Cortex of kidney (tissue), 1 donor: ENCODE measurements at places on chromosomes 6 and 20.

- no peak for DNase-seq
Observed at GRCh38 chr6:117776441-117776840, 101.2 kb downstream of the NUS1 start.

- DNase-seq, result no peak
Observed at GRCh38 chr6:27392623-27393022, 4.1 kb downstream of the ZNF391 start.

DNA sequence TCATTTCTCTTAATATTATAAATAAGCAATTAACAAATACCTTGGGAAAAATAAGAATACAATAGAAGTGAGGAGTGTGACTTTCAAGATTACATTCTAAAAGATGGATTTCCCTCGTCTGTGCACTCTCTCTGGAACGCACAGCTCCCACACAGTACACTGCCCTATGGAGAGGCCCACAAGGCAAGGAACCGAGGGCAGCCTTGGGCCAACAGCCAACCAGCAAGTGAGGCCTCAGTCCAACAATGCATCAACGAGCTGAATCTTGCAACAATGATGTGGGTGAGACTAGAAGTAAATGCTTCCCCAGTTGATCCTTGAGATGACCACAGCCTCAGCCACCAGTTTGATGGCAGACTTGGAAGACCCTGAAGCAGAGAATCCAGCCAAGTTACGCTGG is 34.5 kb upstream of the AVP start:
- DNase-seq, result no peak

DNA sequence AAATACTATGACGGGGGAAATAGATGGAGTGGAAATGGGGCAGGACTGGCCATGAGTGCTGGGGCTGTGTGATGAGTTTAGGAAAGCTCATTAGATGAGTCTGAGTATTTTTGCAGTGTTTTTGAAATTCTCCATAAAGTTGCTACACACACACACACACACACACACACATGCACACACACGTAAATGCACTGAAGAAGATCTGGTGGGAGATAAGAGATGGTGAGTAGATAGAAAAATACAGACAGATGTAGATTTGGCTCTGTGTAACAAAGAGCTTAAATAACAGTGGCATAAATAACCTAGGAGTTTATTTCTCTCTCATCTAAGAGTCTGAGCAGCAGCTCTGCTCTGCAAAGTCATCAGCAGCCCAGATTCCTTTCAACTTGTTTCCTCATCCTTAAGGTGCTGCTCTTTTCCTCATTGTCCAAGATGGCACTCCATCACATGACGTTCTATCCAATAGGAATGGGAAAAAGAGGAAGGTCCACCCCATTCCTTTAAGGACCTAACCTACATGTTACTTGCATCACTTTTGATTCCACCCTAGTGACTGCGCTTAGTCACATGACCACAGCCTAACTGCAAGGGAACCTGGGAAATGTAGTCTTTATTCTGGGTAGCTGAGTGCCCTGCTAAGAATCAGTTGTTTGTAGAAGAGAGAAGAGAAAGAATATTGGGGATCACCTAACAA is 76.4 kb downstream of the EYA2 start:
- DNase-seq, result no peak

- DNase-seq, result no peak
Observed at GRCh38 chr6:132287101-132287500, 114.2 kb downstream of the MOXD1 start.

DNA sequence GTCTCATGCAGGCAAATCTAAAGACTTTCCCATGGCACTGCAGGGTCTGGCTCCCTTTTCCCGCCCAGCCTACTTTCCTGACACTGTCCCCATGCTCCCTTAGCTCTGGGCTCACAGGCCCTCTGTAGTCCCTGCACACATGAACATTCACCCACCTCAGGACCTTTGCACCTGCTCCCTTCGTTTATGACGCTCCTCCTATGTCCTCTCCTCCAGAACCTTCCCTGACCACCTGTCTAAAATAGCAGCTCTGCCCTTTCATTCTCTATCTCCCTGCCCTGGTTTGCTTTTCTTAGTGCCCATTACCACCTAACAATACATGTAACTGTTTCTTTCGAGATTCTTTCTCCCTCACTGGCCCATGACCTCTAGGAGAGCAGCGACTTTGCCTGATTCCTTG is 22.3 kb downstream of the HM13 start:
- DNase-seq, result no peak

- no peak for DNase-seq
Observed at GRCh38 chr20:25534845-25535244, 50.5 kb downstream of the NINL start.

DNA sequence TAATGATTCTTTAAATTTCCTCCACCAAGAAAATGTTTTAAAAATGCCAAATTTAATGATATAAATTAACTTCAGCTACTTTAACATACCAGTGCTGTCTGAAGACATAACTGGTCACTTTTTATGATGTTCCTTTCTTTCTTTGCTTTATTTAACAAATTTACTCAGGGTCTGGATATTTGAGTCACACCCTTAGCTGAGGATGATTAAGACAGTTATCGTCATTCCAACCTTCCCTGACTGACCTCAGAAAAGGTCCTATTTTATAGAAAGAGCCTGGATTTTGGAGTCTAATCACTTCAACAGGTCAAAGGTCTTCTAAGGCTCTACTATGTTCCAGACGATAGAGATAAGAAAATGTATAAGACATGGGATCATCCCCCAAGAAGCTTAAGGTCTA is 47.4 kb upstream of the CEP162 start:
- DNase-seq, result no peak

- no peak for DNase-seq
Observed at GRCh38 chr6:90263633-90264032, 33.0 kb downstream of the BACH2 start.

DNA sequence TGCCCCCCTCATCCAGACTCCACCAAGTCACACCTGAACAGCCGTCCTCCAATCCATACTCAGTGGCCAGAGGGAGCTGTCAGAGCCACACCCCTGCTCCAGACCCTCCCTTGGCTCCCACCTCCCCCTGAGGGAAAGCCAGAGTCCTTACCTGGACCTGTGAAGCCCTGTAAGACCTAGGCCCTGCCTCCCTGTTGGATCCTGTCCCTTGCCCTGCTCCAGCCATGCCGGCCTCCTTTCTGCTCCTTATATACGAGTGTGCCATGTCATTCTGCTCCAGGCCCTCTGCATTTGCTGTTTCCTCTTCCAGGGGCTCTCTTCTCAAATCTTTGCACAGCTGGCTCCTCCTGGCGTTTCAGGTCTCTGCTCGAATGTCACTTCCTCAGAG is 100.3 kb upstream of the MYL9 start:
- DNase-seq, result no peak

DNA sequence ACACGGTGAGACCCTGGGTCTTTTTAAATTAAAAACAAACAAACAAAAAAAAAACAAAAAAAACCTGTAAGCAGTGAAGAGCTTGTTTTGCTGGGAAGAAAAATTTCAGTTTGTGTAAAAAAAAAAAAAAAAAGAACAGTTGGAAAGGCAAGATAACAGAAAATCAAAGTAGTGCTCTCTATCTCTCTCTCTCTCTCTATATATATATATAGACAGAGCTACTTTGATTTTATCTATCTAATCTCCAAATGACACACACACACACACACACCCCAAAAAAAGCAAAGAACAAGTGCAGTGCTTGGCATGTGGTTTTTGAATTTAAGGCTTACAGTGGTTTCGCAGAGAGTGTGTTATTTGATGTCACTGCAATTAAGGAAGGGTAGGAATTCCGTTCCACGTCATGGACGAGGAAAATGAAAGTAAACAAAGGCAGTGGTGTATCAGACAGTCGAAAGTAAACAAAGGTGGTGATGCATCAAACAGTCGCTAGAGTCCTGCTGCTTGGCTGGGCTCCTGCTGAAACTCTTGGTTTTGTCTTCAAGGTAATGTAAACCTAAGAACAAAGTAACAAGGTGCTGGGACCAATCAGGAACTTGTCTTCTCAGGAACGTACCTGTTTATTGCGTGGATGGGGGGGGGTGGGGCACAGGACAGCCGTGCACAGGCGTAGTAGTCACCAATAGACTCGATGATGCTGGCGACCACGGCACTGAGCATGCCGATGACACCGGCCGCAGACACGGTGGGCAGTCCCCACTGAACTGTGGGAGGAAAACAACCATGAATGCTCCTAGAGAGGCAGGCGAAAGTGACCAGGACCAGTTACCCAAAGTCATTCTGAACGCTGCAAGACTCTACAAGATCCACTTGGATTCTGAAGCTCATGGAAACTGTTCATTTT is 131.8 kb downstream of the SLC23A2 start:
- no peak for DNase-seq

DNA sequence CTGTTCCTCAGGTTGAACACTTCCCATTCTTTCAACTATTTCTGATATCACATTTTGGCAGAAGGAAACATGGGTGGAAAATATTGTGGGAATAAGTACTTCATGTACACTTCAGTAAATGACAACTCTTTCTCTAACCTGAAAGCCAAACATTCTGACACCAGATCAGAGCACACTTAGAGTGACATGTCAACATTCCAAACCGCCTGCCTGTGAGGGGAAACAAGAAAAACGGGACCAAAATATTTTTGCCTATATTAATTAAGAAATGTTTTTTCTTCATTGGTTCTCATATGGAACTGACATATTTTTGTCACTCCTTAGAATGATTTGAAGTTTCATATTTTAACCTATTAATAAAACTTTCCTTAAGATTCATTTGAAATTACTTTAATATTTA is 483.1 kb downstream of the MAFB start:
- no peak for DNase-seq

DNA sequence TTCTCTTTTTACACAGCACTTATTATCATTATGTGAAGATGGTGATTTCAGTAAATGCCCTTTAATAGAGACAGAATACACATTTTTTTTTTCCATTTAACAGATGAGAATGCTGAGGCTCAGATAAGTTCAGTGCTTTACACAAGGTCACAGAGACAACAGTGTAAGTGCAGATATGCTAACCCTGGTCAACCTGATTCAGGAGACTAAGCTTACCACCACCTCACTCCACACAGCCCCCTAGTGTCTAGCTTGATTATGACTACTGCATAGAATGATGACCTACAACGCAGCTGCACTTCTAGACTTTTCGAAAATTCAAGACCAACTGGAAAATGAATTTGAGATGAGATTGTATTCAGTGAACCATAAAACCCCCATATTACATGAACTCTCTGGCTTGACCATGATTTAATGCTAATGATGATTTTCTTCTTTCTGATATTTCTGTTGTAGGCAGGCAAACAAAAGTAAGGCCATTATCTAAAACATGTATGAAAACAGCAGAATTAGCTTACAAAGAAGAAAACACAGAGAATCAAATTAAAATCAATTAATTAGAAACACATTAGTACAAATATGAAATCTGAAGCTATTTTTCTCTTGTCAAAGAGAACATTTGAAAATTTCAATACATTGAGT is 212.1 kb upstream of the PHACTR1 start:
- no peak for DNase-seq

GRCh38 chr20:7672571-7672970 is 267.7 kb downstream of the HAO1 start:
- DNase-seq, result no peak

- no peak for DNase-seq
Observed at GRCh38 chr6:168194732-168195567, 115.9 kb upstream of the FRMD1 start.

- no peak for DNase-seq
Observed at GRCh38 chr20:24135781-24136180, 147.2 kb upstream of the GGTLC1 start.

GRCh38 chr20:39524371-39524911 is 562.3 kb downstream of the DHX35 start:
- no peak for DNase-seq

DNA sequence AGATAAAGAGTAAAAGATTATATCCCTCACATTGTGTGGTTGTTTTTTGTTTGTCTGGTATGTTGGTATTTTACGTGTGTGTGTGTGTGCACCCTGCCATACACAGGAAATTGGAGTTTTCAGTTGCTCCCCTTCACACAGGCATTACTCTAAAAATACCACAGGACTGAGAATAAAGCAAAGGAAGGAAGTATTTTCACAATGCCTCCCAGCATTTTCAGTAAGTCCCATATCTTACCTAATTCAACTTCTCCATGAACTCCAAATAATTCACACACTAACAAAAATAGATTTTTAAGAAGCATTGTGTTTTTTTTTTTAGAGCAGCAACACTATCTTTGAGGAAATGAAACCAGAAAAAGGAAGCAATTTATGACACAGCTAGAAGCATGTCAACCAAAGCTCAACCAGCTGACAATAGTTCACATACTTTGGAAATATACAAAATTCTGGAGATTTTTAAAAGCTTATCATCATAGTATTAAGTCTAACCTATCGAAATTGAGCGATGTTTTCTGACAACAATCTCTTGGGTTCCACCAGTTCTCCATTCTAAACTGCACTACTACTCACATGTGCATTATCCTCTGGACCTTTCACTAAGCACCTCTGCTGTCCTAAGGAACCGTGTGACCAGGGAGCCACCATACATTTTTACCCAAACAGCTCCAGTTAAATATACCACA is 2.1 kb downstream of the UBE2J1 start:
- DNase-seq, result no peak

- DNase-seq, result no peak
Observed at GRCh38 chr6:166861304-166861703, 95.0 kb downstream of the RNASET2 start.

DNA sequence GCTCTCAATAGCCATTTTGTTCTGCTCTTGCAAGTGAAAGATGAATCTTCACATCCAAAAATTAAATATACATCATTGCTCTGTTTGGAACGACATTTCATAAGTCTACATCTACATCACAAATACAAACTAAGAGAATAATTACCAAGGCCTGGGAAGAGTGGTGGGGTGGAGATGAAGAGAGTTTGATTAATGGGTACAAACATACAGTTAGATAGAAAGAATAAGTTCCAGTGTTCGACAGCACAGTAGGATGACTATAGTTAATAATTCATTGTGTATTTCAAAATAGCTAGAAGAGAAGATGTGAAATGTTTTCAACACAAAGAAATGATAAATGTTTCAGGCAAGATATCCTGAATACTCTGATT is 38.0 kb upstream of the CAP2 start:
- no peak for DNase-seq
